ENCODE measurements at places on chromosomes 1 and 21.
A peak's percentile ranks its signal among the peaks of the same experiment; 100 is the strongest.

DNA sequence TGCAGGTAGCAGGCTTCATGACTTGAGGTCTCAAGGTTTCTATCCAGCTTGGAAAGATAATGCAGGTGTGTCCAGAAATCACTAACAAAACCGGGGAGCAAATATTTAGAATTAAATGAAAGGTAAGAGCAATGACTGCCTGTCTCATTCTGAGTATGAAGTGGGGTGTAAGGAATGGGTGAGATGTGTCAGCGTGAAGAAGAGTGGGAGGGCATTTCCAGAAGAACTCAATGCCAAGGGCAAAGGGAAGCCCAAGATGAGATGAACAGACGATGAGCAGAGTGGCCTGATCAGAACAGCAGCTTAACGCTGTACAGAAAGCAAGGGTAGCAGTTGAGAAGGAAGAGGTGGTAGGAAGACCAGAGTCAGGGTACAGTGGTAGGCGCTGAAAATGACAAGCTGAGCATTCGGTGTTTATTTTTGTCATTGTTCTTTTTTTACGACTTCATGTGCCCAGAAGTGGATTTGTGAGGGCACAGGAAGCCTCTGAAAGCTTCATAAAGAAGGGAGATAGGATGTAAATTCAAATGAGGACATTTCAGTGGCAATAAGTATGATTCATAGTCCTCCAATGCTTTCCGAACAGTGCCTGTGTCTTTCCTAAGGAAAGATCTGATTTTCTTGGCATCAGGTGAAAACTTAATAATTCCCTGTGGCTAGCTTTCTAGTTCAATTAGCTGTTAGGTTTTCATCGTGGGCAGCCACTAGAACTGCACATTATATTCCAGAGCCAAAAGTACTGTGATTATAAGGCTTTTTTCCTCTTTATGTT, 190.5 kb downstream of the APP start:
- DNase-seq: no peak

DNA sequence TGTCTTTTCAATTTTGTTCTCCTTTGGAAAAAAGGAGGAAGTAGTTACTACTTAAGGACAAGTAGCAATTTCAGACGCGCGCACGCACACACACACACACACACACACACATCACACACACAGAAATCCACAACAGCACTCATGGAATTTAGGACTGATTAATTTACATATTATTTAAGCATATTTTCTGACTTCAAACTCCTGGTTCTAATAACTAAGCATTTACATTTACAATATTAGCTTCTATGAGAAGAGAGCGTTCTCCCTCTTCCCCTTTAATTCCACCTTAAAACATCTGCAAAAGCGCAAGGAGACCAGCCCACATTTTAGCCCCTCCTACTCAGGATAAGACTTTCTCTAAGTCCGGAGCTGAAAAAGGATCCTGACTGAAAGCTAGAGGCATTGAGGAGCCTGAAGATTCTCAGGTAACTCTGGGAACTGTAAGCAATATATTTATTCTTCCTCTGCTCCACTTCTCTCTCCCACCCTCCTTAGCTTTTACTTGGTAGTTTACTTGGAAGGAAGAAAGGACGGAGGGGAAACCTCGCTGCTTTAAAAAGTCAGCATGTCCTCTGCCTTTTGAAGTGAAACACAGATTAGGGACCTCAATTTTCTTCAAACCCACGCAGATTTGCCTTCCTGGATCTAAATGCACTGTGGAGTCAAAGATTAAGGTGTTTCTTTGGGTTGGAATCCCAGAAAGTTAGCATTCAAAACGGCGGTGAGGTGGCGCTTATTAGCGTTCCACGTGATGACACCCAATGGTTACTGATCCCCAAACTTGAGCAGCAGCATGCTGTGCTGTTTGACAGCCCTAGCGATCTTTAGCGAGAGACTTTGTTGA, at the start of gene PLA2G4A:
Gene PLA2G4A, plus strand, starts transcription at position 339 of the 844 bp plus-strand sequence. CDS start 25,406 bp downstream, outside the sequence.
- DNase-seq: no peak

DNA sequence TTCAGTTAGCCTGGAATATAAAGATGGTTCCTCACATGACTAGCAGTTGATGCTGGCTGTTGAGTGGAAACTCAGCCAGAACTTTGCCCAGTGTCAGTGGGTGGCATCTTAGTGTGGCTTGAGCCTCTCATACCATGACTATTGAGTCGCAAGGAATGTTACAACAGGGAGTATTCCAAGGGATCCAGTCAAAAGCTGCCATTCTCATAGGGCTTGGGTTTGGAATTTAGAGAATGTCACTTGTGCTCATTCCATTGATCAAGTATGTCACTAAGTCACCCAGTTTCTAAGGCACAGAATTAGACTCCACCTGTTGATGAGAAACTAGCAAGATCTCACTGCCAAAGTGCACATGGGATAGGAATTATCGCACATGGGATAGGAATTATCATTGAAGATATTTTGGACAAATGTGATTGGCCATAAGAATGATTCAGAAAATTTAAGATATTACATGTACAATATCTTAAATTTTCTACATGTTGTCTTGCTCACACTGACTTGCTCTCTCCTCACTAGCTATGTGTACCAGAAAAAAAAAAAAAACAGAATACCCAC, 1290.7 kb upstream of the ADGRL2 start:
- DNase-seq: no peak

- no peak for DNase-seq
Observed at GRCh38 chr1:226026833-226027232, 27.7 kb upstream of the SDE2 start.

DNA sequence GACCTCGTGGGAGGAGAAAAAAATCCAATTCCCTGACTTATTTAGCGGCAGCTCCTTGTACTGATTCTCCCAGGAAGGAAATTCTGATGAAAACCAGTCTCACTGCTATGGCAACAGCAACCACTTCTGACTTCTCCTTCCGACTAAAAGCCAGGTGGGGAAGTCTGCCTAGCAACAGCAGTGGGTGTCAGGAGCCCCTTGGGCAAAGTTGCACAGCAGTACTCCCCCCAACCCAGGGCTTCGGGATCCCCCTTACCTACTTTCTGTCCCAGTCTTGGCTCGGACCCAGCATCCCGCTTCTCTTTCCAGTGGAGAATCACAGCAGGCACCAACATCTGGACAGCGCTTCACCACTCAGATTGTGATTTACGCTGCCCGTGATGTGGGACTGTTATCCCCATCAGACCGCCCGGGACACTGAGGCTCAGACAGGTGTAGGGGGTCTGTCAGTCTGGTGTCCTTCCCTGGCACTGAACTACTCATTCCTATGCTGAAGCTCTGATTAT, 24.6 kb downstream of the NKAIN1 start:
- DNase-seq: no peak

- DNase-seq: no peak
Observed at GRCh38 chr1:61491497-61491896, 233.4 kb downstream of the TM2D1 start.

GRCh38 chr1:37878071-37878470, 18.7 kb upstream of the MTF1 start:
- DNase-seq: no peak

DNA sequence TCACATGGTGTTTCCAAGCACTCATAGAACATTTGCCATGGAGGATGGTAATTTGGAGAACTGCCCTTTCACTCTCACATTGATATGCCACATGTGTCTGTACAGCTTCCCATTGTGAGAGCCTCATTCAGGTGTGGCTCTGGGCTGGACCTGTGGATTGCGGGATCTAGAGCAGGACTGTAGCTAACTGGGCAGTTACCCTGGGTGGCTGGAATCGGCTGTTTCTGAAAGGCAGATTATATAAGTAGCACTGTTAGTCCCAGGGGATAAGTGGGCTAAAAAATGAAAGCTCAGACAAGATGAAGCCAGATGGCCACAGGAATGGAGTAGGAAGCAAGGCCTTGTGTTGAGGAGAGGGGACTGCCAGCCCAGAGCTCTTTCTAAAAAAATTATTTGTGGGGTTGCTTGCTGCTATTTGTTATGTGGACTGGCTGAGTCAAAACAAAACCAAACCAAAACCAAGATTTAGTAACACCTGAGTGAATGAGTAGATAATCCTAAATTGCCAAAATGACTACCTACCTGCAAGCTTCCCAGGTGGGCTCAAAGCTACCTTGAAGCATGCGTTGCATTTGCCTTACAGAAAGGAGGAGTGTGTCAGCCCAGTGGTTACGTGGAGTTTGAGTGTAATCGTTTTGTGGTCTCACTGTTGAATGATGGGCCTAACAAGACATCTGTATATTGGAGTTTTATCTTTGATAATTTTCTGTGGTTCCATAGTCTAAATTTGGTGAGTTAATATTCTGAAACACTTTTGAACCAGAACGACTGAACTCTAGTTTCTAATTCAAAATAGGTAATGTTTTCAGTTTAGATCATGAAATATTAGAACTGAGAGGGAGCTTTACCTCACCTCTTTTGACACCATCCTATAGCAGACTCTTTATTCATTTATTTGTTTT, 58.0 kb downstream of the SDCCAG8 start:
- no peak for DNase-seq

DNA sequence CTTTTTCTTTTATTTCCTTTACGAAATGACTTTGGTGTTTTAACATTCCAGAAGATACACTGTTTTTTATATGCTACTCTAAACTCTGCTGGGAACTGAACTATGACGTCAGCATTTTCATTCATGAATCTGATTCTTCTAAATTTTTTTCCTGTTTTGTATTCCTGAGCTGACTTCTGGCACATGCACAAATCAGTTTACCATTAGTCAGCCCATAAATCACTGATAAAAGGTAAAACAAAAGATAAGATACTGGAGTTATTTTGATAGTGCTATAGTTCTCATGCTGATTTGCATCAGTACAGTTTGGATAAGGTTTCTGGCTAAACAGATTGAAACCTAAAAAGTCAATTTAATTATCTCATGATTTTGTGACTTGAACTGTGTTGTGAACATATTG, 10.4 kb downstream of the CAMTA1 start:
- DNase-seq: peak; percentile 76

DNA sequence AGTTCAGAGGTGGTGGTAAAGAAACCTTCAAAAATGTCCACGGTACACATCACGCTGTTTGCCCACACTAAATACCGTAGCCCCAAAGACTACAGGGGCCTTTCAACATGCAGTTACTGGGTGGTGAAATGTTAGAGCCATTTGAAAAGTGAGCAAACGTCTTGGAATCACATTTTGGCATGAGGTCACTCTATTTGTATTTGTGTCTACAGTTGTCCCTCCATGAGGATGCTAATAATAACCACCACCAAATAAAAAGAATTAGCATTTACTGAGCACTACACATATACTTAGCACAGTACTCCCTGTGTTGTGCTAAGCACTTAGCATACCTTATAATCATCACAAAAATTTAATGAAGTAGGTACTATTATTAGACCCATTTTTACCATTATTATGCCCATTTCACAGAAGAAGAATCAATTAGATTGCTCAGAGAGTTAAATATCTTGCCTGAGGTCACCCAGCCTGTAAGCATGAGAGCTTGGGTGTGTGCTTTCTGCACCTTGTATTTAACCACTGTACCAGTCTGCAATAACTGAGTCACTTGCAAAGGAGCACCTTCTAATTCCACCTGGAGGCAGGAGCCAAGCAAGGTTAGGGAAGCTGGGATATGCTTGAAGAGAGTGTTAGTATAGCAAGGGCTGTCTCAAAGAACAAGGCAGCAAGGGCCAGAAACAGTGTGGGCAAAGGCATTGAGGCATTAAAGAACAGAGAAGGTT, 57.4 kb downstream of the DNTTIP2 start:
- DNase-seq: no peak

GRCh38 chr21:33950431-33951079, 35.0 kb upstream of the ATP5PO start:
- DNase-seq: no peak

DNA sequence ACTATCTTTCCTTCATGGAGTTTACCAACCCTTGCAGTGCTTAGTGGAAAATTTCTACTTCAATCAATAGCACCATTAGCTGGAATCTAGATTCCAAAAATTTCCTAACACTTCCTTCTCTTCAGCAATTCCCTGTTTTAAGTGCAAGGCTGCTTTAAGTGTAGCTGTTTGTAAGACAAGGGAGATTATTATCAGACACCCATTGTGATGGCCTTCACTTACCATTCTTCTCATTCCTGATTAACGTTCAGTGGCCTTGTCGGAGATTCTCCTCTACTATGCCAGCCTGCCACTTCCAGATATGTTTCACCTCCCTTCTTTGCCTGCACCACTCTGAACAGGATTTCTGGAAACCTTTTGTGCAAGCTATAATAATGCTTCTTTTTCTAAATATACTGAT, 464.9 kb upstream of the ADGRL2 start:
- DNase-seq: no peak

- no peak for DNase-seq
Observed at GRCh38 chr1:11930571-11931445, 3.7 kb upstream of the PLOD1 start.

- no peak for DNase-seq
Observed at GRCh38 chr1:153617663-153618062, 1.5 kb upstream of the S100A14 start.

- no peak for DNase-seq
Observed at GRCh38 chr21:25331286-25331685, 276.0 kb downstream of the MRPL39 start.

- DNase-seq: no peak
Observed at GRCh38 chr1:110062612-110063011, 7.9 kb downstream of the ALX3 start.

- DNase-seq: no peak
Observed at GRCh38 chr1:17844185-17844826, 89.2 kb downstream of the ACTL8 start.

DNA sequence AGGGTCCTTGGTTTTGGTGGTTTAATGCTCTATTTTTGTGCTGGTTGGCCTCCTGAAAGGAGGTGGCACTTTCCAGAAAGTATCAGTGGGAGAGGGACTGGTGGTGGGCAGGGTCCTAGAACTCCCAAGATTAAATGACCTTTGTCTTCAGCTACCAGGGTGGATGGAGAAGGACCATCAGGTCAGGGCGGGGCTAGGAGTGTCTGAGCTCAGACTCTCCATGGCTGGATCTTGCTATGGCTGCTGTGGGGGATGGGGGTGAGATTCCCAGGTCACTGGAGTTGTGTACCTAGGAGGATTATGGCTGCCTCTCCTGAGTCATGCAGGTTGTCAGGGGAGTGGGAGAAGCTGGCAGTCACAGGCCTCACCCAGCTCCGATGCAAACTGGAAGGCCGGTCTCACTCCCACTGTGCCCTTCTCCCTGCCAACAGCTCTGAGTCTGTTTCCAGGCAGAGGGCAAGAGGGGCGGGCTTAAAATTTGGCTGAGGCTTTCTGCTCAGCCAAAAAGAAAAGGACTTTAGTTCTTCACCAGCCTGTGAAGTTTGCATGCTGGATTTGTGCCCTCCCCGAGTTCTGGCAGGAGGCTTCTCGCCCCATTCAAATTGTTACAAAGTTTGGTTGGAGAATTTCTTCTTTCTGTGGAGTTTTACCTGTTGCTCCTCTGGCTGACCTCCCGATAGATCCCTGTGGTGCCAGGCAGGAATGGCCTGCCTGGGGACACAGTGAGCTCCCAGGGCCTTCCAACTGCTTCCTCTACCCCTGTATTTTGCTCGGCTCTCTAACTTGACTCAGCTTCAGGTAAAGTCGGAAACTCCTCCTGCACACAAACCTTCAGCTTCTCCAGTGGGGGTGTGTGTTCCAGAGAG, 13.1 kb upstream of the KYAT3 start:
- no peak for DNase-seq

DNA sequence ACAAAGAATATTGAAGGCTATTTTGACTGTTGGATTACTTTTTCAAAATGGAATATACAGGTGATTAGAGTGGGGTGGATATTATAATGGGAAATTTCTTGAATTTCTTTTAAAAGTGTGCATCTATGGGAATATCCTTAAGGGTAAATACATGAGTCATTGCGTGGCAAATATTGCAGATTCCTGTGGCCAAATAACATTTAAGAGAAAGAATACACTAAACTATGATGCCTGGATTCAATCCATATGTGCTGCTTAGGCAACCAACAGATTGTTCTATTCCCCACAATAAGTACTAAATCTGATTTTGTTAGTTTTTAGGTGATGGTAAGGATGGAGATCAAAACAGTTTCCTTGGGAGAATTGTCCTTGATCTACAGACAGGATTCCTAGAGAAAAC, 119.5 kb downstream of the HMCN1 start:
- peak; percentile 76 for DNase-seq
